Heart right ventricle (tissue), 16 donors: ENCODE measurements at places on chromosomes 2 and 18. TPM values are rescaled to one million over a fixed set of nuclear protein-coding genes. Genes with fewer than 3 reads are reported as not detected.

GRCh38 chr2:201880993-201881611, 74.8 kb downstream of the CDK15 start:
- no peak overlapping the region for H3K27ac ChIP-seq
- H3K4me3 ChIP-seq, result no peak overlapping the region
- peaks cover 8% of the 10 kb centered on the region for H3K27me3 ChIP-seq
- peaks cover 40% of the 10 kb centered on the region for H3K4me1 ChIP-seq
- no peaks in the 10 kb centered on the region for H3K36me3 ChIP-seq
- DNase-seq, result no peak

The IL1B gene
- 1.1 TPM for total RNA-seq

The DLX1 gene
- total RNA-seq, result not detected

The OSR1 gene
- total RNA-seq, result 7.8 TPM

The C2orf92 gene
- 2.6 TPM for total RNA-seq

GRCh38 chr2:231457101-231457500, 7.2 kb downstream of the NCL start:
- no peak overlapping the region for H3K4me3 ChIP-seq
- H3K27me3 ChIP-seq, result no peaks in the 10 kb centered on the region
- peaks cover 96% of the 10 kb centered on the region for H3K36me3 ChIP-seq
- DNase-seq, result no peak
- no peak overlapping the region for H3K27ac ChIP-seq
- peaks cover 9% of the 10 kb centered on the region for H3K4me1 ChIP-seq

DNA sequence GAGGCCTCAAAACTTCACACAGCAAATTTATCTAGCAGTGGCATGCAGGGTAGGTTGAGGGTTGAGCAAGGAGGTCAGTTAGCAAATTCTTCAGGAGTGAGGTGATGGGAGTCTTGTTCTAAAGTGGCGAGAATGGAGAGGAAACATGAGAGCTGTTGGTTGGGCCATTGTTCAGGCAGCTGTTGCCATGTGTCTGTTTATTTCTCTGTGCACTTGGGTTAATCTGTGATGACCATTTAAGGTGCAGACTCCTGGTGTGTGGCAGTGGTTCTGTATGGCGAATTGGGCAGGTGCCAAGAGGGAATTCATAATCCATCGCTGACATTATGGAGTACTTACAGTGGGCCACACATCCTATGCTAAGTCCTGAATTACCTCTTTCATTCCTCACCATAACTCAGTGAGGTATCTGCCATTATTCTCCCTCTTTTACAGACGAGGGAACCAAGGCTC, 30.4 kb downstream of the TMEM178A start:
- peaks cover 34% of the 10 kb centered on the region for H3K4me1 ChIP-seq
- H3K4me3 ChIP-seq, result no peak overlapping the region
- H3K36me3 ChIP-seq, result no peaks in the 10 kb centered on the region
- H3K27ac ChIP-seq, result no peak overlapping the region
- no peak for DNase-seq
- no peaks in the 10 kb centered on the region for H3K27me3 ChIP-seq

The KCNE4 gene
- total RNA-seq, result 1.0 TPM
